Right lung (tissue), 10 donors: ENCODE measurements at places on chromosomes 2 and 18.

- DNase-seq = no peak
These were observed 147.7 kb downstream of the TWIST2 start for GRCh38 chr2:238995634-238996033.

DNA sequence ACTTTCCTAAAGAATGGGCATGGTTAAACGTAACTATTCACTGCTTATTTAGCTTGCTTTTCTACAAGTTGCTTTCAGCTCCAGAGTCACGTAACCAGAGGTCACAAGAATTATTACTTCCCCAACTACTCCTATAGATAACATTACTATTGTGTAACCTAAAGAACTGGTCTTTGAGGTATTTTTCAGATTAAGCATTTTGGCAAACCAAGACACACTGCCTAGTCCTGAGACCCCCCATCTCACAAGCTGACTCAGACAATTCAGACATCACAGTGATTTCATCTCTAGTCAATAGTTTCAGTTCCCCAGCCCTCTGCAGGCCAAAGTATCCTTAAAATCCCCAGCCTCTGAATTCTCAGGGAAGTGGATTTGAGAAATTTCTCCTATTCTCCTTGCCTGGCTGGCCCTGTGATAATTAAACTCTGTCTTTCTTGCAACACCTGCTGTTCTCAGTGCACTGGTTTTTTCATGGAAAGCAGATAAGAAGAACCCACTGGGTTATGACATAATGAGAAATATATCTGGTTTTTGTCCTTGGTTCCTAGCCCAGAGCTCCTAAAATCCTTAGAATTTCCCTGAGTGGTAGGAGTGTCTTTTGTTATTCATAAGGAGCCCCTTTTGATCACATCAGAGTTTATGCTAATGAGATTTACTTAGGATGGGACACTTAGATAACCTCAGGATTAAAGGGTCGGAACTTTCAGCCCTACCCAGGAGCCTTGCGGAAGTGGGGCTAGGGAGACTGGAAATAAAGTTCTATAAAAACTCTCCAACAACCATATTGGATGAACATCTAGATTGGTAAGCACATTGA is 1310.8 kb upstream of the CHAC2 start:
- DNase-seq = no peak

DNA sequence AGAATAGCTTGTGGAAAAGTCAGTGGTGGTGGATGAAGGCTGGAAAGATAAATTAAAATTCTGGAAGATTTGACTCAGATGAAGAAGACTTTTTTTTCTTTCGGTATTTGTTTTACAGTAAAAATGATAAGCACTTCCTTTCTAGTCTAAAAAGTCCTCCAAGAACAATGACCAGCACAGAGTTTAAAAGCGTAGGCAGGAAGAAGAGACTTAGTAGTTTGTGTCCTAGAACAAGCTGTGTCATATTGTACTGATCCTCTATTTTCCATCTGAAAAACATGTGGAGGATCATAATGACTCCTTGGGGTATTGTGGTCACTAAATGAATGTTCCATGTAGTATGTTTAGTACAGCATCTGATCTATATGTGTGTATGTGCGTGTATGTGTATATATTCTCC is 132.4 kb upstream of the FSHR start:
- DNase-seq = no peak

GRCh38 chr2:33265584-33266338 is 210.7 kb upstream of the RASGRP3 start:
- DNase-seq = no peak

GRCh38 chr18:59265246-59265973 is 7.8 kb downstream of the RAX start:
- no peak for DNase-seq

- DNase-seq = peak; percentile 8
These were observed 314.2 kb downstream of the PID1 start for GRCh38 chr2:228956701-228957474.

DNA sequence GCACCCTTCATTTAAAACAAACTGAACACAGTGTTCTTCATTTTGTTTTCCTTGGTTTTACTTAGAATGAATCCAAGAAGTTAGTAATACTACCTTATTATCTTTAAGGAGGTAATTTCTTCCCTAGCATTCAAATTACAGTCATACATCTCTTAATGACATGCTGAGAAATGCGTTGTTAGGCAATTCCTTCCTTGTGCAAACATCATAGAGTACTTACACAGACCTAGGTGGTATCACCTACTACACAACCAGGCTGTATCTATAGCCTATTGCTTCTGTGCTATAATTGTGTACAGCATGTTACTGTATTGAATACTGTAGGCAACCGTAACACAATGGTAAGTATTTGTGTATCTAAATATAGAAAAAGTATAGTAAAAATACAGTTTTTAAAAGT is 8.4 kb upstream of the CABYR start:
- DNase-seq = no peak

GRCh38 chr2:212595036-212595654 is 56.5 kb upstream of the ERBB4 start:
- DNase-seq = no peak
